ENCODE measurements at places on chromosomes 1 and 21.

- no peak for DNase-seq
Measured at GRCh38 chr1:217343907-217344306, 287.0 kb downstream of the GPATCH2 start.

DNA sequence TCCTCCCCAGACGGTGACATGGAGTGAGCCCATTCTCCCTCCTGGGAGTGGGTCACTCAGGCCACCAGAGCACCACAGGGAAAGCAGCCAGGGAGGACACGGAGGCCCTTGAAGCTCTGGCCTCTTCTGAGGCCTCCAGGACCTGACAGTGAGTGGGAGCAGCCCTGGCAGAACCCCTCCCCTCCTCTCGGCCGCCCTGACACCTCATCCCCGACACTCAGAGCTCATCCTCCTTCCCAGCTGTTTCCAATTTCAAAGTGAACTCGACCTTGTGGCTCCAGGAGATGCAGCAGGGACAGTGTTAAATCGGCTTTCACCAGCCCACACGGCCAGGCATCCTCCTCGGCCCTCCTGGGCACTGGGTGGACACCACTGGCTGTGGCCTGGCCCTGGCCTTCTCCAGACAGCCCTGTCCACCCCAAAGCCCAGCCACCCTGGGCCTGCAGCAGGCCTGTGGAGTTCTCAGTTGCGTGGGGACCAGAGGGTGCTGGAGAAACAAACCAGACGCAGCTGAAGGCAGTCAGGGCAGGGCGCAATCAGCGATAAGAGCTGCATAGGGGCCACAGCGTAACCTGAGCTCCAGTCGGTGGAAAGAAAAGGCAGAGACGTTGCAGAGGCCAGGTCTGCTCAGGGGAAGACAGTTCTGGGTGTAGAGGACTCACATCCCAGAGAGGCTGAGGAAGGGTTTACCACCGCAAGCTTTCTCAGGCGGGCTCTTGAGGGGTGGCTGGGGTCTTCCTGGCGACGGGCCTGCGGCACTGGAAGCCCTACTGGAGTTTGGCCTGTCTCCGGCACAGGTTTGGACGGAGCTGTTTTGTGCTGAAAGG, 27.1 kb downstream of the FTCD start:
- no peak for DNase-seq

- no peak for DNase-seq
Measured at GRCh38 chr1:176857632-176858031, 306.9 kb downstream of the ASTN1 start.

DNA sequence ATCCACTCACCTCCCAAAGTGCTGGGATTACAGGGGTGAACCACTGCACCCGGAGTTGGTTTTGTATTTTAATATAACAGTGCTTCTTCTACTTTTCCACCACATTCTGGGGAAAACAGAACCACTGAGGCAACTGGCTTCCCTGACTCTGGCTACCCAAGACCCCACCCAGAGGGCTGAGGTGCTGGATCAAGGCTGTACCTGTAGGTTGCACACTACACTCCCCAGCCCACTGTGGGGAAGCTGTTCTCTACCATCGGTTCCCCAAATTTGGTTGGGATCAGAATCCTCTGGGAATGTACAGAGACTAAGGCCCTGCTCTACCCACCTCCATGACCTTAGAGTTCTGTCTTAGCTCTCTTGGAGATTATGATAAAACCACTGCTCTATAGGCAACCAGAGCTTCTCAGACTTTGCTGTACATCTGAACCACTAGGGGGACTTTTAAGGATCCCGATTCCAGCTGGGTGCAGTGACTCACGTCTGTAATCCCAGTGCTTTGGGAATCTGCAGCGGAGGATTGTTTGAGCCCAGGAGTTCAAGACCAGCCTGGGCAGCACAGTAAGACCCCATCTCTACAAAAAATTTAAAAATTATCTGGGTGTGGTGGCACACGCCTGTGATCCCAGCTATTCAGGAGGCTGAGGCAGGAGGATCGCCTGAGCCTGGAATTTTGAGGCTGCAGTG, 51.6 kb downstream of the GNG4 start:
- no peak for DNase-seq

- no peak for DNase-seq
Measured at GRCh38 chr1:75130865-75131564, 3.2 kb upstream of the LHX8 start.

- DNase-seq = no peak
Measured at GRCh38 chr1:229129301-229130027, 141.4 kb upstream of the RAB4A start.

- DNase-seq = no peak
Measured at GRCh38 chr1:146039844-146040194, 18.3 kb upstream of the HJV start.

- no peak for DNase-seq
Measured at GRCh38 chr1:201742476-201742875, 86.5 kb upstream of the IPO9 start.

DNA sequence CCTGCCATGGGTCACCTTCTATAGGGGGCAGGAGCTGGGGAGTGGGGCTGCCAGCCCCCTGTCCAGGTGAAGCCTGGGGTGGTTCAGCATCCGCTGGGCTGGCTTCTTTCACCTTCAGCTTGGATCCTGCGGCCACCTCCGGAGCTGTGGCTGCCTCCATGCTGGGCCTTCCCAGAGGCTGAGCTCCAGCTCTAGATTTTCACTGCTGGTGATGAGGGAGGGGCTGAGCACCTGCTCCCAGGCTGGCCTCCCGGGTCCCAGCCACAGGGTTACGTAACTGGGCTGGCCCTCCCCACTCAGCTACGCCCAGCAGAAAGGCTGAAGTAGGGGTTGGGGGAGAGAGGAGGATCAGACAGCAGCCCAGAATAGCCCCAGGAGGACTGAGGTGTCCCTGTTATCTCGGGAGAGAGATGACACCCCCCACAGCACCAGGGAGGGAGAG, at the start of gene MYBPHL:
Gene MYBPHL, minus strand, starts transcription at position 180 of the 442 bp plus-strand sequence. Its CDS starts 20 bp downstream, at position 160.
- DNase-seq = no peak

GRCh38 chr1:110505596-110505995, 13.4 kb downstream of the KCNA10 start:
- DNase-seq = no peak

GRCh38 chr1:40076895-40077312, 20.1 kb downstream of the PPT1 start:
- DNase-seq = no peak

DNA sequence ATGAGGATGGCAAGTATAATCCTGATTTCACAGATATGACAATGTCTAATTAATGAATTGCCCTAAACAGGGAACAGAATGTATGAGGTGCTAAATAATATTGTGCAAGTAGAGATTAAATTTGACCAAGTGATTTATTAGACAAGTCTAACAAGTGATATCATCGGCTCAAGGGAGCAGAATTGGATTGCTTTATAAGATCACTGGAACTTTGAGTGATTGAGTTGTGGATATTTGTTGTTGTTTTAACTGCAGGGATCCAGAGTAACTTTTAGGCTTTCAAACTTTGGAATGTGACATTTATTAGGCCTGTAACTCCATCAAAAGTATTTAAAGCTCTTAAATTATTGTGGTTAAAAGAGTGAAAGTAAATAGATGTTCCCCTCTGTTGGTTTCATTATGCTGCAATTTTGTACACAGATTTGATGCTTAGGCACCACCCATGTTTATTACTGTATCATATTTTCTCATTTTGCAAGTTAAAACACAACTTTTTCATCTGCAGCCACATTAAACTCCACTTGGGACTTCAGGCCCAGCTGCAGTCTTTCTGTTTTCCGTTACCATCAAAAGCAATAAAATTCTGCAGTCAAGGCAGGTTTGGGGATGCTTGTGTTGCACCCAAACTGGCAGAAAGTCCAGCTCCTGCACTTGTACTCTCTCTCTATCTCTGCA, 206.6 kb downstream of the HLX start:
- no peak for DNase-seq

Measured in DMS79 (cell line).